ENCODE measurements at places on chromosomes 5 and 9.

- DNase-seq: no peak
Observed at GRCh38 chr5:53276825-53277224, 167.3 kb upstream of the MOCS2 start.

DNA sequence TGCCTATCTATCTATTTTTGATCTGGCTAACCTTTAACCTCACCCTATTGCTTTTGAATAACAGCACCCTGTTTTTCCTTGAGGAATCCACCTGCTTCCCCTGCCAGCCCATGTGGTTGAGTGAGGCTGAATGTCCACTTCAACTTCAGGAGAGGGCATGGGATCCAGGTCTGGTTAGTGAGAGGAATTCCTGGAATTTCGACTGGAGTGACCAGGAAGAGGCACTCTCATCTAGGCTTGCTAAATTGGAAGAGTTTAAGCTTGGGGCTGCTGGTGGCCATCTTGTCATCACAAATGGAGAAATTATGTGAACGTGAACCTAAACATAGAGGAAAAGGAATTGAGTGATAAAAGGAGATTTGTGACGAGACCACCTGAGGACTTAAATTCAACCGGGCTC is 322.1 kb downstream of the OSTF1 start:
- no peak for DNase-seq

DNA sequence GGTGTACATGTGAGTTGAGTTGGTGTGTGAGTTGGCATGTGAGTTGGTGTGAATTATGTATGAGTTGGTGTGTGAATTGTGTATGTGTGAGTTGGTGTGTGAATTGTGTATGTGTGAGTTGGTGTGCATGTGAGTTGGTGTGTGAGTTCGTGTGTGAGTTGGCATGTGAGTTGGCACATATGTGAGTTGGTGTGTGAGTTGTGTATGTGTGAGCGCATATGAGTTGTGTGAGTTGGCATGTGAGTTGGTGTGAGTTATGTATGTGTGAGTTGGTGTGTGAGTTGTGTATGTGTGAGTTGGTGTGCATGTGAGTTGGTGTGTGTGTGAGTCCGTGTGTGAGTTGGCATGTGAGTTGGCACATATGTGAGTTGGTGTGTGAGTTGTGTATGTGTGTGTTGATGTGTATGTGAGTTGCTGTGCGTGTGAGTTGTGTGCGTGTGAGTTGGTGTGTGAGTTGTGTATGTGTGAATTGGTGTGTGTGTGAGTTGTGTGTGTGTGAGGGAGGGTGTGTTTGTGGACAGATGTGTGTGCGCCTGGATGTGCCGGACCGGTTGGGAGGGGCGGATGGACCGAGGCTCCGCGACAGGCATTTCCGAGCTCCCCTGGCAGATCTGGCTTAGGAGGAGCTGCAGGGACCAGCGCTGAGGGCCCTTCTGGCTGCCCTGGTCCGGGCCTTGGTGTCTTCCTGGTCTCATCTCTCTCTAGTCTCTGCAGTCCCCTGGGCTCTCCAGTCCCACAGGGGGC is 162.5 kb upstream of the IER5L start:
- no peak for DNase-seq

GRCh38 chr5:148466236-148466580 is 82.5 kb downstream of the FBXO38 start:
- DNase-seq: no peak

DNA sequence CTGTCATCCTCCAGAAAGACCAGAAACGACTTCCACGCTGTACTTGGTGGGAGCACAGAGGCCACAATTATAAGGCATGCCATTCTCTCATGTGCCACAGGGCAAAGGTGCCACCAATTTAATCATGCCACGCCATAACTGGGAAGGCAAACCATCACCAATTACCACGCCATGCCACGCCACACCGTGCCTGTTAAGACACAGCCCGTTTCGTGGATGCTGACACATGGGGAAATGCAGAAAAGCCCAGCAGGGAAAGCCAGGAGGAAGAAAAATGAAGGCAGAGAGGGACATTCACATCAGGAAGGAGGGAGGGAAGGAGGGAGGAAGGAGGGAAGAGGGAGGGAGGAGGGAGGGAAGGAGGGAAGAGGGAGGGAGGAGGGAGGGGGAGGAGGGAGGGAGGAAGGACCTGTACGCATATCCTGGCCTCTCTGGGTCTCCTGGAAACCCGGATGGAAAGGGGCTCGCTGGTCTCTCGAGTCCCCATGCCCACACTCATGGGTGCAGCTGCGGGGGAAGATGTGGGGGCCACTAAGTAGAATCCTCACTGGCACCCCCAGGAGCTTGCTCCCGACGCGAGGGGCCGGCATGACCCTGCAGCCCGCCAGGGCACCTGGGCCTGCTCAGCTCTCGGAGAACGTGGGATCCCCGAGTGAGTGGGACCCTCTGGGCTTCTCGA is 61.7 kb upstream of the UBAC1 start:
- no peak for DNase-seq

GRCh38 chr5:159392871-159393270 is 62.6 kb upstream of the IL12B start:
- DNase-seq: no peak

- no peak for DNase-seq
Observed at GRCh38 chr9:115208501-115208900, 90.5 kb upstream of the TNC start.

DNA sequence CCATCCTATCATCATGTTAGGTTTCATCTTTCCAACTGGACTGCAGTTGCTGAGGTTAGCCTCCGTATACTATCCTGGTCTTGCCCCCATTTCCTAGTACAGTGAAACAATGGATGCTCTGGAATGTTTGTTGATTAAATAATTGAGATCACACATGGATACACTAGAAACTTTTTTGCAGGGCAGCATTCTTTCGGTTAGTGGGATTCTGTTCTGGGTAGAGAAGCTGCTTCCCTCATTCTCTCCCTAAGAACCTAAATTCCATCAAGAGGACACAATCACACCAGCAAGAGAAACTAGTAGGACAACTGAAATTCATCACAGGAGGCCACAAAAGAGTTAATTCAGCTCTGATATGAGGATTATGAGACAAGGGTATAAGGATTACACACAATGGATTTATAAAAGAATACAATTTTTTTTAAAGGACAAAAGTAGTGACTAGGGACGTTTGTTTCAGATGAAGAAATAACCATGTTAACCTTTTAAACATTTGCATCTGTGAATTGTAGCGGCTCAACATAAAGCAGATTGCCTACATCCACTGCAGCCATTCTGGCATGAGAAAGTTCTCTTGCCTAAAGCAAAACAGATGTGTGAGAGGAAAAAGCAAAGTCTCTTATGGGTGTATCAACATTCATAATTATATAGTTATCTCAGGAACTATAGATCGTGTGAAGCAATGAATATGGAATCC is 162.7 kb upstream of the LHFPL2 start:
- DNase-seq: no peak

DNA sequence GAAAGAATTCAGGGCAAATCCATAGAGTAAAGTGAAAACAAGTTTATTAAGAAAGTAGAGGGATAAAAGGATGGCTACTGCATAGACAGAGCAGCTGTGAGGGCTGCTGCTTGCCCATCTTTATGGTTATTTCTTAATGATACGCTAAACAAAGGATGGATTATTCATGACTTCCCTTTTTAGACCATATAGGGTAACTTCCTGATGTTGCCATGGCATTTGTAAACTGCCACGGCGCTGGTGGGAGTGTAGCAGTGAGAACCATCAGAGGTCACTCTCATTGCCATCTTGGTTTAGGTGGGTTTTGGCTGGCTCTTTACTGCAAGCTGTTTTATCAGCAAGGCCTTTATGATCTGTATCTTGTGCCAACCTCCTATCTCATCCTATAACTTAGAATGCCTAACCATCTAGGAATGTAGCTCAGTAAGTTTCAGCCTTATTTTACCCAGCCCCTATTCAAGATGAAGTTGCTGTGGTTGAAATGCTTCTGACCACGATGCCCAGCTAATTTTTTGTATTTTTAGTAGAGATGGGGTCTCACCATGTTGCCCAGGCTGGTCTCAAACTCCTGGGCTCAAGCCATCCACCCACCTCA is 42.1 kb downstream of the RFK start:
- DNase-seq: no peak

GRCh38 chr5:115324021-115324420 is 27.6 kb upstream of the CCDC112 start:
- no peak for DNase-seq

DNA sequence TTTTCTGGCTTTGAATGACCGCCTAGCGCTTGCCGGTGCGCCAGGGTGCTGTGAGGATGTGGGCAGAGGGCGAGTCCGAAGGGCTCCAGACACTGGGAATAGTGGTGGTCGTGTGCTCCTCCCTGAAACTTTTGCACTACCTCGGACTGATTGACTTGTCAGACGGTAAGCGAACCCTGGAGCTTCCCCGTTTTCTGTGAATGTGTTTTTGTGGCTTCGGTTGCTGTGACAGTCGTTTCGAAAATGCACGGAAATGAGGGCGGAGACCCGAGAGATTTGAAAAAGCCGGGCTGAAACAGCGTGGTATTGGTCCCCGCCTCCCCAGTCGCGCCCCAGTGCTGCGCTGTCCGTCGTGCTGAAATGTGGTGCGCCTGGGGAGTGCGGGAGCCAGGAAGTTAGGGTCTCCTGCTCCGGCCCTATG is 102.5 kb upstream of the GABRP start:
- DNase-seq: no peak

DNA sequence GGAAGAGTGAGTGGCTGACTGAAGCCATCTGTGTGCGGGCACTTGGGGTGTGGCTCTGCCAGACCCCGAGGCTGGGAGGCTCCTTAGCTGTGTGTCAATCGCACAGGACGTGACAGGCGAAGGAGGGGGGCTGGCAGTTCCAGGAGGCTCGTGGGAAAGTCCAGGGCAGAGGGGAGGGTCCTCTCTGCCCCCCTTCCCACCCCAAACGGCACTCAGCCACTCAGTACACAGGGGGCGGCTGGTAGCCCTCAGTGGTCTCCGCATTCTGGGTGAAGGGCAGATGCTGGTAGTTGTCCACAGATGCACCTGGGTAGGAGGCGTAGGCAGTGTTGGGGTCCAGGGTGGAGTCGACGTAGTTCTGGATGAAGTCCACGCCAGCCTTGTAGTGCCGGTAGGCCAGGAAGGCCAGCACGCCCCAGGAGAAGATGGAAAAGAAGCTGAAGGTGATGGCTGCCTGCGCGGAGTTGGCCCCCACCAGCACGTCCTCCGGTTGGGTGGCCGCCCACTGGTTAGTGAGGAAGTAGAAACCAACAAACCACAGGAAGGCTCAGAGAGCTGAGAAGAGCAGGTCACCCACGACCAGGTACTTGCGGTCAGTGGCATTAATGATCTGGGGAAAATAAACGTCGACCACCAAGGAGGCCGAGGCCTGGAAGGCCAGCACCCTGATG is 85.4 kb upstream of the CEP78 start:
- DNase-seq: no peak

DNA sequence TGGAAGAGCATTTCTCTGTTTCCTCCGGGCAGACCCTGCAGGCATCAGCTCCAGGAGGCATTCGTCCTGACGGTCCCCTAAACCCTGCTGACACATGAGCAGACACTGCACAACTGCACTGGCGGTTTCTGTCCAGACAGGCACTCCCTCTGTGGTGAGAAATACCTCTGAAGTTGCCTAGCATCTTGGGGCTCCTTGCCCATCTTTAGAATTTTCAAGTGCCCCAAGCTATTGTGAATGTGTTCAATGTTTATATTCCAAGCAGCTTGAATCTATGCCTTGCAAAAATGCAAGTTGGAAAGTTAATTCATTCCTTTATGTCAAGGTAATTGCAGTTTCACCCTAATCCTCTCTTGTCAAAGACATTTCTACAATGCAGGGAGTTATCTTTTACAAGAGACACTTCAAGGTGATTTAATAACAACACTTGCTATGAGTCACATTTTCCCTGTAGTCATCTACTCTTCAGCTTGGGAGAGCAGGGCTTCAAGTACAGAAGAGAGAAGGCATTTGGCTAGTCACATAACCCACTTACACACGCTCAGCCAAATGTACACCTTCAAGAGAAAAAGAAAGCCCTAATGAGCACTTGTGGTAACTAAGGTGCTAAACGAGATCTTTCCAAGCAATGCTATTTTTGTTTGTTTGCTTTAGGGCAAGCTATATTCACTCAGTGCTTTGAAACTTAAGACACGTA is 302.5 kb downstream of the MLLT3 start:
- DNase-seq: no peak

- DNase-seq: no peak
Observed at GRCh38 chr5:179416114-179416822, 71.0 kb upstream of the ADAMTS2 start.

DNA sequence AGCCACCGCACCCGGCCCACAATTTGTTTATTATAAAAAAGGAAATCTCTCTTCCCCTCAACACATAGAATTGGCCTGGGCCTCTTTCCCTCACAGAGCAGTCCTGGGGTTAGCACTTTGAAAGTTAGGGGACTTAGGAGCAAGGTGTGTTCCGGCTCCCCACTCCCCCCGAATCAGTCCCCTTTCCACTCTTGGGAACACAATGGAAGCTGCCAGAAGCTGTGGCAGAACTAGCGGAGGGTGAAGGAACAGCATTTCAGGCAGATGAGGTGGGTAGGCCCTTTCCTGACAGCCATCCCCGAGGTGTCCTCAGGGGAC is 16.4 kb upstream of the C5orf47 start:
- DNase-seq: no peak

DNA sequence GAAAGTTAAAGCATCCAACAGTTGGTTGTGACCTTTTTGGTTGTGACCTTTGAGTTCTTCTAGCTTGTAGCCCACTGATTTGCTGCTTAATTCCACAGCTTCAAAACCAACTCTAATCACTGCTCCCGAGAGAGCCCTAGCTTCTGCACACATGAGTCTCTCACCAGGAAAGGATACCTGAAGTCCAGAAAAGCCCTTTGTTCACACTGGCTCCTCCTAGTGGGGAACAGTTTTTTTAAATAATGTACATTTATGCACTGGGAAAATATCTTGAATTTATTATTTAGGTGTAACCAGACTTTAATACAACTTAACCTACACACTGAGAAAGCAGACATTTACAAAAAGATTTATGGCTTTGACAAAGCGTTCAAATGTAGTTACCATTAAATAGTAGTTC is 120.2 kb upstream of the CCDC152 start:
- no peak for DNase-seq

DNA sequence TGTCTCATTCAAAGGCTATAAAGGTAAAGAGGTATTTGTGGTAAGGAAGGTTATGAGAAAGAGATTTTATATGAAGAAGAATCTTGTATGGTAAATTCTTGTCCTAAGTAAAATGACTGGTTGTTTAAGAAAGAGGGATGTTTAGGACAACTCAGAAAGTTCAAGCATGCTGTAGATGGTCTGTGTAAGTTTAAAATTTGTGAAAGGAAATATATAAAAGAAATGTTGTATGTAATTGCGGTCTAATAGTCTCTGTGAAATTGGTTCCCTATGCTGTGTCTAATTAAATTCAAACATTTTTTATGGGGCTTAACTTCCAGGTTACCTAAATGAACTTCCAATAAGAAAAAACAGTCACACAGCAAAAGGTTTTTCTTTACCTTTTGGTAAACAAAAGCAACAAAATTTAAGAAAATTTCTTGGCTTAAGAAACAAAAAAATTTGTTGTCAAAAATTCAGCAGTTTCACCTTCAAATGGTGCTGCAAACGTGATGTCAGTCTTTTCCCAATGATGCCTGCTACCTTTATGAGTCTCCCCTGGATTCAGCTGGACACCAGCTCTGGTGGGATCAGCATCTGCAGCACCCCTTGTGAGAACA is 83.0 kb upstream of the FCN1 start:
- DNase-seq: no peak

- DNase-seq: no peak
Observed at GRCh38 chr9:105421154-105421553, 26.7 kb upstream of the FSD1L start.

GRCh38 chr5:13143630-13144029 is 800.9 kb downstream of the DNAH5 start:
- no peak for DNase-seq

GRCh38 chr5:109691996-109692395 is 2.3 kb downstream of the MAN2A1 start:
- DNase-seq: no peak

Data from stimulated activated CD8-positive, alpha-beta memory T cell treated with anti-CD3 and anti-CD28 coated beads, Interleukin-12 subunit alpha, Interleukin-12 subunit beta, amount 100 ng/mL, for 1 hour (primary cell).